Stimulated activated CD4-positive, alpha-beta T cell treated with anti-CD3 and anti-CD28 coated beads, Interleukin-1b, Interleukin-23, amount 100 ng/mL, for 4 hours (primary cell): ENCODE measurements at places on chromosomes 6 and 20.

DNA sequence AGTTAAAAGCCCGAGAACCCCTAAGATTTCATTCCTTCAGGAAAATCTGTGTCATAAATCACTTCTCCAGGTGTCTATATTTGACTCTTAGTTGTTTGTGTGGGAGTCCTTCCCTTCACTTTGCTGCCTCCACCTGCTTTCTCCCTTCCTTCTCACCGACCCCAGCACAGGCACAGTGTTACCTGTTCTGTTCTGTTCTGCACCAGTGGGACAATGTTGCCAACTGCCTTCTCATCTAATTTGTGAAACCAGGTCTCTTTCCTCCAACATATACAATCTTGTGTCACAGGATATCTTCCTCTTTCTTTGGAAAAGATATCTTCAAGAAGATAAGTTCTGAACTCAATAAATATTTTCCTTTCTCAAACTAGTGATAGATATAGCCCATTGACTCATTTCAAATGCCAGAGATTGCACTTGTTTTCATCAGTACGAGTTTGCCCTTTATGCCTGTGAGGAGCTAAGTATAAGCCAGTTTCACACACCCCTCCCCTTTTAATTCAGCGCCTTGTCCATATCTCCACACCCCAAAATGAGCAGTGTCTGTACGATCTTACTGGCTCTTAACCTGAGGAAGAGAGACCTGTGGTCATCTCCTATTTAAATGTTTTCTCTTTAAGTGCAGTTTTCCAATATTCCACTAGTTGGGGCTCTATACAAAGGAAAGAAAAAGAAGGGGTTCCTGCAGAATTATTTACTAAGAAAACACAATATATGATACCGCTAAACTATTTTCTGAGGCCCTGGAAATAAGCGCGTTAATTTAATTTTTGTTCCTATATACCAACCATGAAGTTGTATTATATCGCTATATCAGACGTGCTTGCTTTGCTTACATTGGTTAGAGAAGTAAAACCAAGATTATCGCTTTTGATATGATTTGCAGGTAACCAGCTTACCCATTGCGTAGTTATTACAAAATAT lies 81.6 kb upstream of the PREP start:
- no peak for DNase-seq

DNA sequence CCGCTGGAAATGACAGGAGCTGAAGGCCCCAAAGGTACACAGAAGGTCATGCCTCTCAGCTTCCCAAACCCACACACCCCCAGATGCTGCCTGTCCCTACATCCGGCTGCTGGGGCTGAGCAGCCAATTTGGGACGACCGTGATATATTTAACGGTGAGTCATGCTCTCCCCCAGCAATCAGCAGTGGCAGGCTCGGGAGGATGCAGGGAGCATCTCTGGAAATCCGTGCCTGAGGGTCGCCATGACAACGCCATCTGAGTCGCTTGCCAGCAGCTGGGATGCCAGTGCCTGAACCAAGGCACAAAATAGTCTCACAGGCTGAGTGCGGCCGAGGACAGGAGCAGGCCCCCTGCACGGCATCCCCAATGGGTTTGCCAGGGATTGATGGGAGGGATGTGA lies 57.9 kb downstream of the KCNB1 start:
- DNase-seq, result no peak

DNA sequence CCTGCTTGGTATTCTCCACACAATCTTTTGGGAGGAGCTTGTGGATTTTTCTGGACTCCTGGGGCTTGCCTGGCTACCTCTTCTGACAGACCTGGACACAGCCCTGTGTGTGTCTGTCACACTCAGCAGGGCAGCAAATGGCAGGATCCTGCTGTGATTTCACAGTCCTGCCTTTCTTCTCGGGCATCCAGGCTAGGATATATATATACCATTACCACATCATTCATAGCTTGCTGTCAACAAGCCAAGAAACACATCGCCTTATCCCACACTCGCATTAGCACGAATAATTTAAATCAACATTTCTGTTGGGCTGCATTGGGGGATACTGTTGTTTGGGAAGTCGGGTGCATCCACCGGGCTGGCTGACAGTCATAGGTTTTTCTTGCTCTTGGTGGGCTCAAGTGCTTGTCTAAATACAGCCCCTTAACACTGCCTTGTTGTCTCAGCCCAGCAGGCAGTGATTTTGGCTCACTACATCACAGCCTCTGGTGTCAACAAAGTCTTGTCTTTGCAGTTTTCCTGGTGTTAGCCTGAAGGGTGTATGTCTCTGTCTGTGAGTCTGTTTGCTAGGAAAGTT lies 154.9 kb upstream of the FERMT1 start:
- no peak for DNase-seq

- no peak for DNase-seq
These were observed 55.3 kb upstream of the SOX4 start for GRCh38 chr6:21538186-21538798.

DNA sequence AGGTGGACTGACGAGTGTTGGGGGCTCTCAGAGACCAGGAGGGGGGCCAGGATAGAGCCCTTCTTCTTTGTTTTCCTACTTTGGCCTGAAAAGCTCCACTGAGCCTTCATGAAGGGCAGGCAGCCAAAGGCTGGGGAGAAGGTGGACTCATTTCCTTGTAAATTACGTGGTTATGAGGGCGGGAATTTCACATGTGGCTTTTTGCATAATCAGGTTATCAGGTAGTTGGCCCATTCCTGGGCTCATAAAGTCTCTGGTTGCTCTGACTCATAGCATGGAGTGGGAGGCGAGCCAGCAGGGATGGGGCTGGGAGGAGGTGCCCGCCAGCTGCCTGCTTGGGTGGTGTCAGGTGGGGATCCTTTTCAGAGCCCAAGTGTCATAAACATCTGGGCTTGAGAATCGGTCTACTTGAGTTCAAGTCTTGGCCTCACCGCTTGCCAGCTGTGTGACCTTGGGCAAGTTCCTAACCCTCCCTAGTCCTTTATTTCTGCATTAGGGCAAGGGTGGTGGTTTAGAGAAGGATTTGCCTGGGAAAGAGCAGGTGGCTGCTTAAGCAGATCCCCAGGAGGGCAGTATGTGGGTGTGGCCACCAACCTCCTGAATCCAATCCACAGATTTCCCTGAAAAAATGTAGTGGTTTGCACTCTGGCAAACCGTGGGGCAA lies 26.5 kb upstream of the RNF24 start:
- DNase-seq, result no peak

GRCh38 chr20:7792150-7792869 lies 147.9 kb downstream of the HAO1 start:
- DNase-seq, result no peak

DNA sequence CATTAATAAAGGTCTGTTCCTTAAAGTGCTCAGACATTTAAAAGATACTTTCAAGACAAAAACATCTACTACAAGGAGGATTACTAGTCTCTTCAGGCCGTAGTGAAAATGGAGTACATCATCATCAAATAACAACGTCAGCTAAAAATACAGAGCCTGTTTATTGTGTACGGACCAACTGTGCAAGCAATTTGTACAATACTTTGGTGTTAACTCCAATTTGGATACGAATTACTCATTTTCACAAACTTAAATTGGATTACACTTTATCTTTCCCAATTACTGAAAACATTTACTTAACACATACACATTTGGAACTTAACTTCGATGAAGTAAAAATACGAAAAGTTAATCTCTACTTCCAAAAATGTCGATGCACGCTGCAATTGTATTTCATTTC lies 802 bp downstream of the CYP39A1 start:
- no peak for DNase-seq

GRCh38 chr6:142566628-142567396 lies 265.0 kb downstream of the ADGRG6 start:
- peak; percentile 63 for DNase-seq

GRCh38 chr6:169101036-169101805 lies 152.4 kb downstream of the THBS2 start:
- DNase-seq, result no peak

GRCh38 chr6:104682722-104683643 lies 176.7 kb downstream of the HACE1 start:
- peak; percentile 69 for DNase-seq

- DNase-seq, result no peak
These were observed 108.7 kb upstream of the SIRPA start for GRCh38 chr20:1786486-1786885.

DNA sequence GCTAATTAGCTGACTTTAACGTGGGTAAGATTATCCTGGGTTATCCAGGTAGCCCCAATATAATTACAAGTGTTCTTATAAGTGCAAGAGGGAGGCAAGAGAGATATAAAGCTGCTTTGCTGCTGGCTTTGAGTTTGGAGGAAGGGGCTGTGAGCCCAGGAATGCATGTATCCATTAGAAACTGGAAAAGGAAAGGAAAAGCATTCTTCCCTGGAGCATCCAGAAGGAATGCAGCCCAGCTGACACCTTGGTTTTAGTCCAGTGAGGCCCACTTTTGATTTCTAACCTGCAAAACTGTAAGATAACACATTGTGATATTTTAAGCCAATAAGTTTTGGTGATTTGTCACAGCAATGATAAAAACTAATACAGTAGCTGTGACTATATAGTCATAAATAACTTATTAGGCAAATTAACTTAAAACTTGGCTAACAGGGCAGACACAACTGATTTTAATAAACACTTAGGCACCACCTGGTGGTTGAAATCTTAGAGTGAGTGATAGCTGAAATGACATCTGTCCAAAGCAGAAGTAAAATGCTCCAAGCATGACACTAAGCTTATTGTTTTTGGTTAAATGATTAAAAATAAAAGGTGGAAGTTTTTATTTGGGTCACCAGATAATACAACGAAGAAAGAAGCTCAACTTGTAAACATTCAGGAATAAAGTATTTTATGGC lies 35.6 kb downstream of the ADGRF4 start:
- DNase-seq, result no peak

DNA sequence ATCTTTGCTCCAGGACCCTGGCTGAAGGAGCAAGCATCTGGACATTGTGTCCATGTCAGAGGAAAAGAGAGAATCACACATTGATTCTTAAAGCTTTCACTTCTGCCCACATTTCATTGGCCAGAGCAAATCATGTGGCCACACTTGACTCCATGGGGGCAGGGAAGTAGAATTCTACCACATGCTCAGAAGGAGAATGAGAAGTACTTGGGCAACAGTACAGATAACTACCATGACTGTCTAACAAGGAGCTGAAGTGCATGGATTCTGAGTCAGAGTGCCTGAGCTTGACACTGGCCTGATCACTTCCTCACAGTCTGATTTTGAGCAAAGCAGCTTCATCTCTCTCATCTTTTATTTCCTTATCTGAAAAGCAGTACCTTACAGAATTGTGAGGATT lies 38.6 kb downstream of the GHRH start:
- no peak for DNase-seq

DNA sequence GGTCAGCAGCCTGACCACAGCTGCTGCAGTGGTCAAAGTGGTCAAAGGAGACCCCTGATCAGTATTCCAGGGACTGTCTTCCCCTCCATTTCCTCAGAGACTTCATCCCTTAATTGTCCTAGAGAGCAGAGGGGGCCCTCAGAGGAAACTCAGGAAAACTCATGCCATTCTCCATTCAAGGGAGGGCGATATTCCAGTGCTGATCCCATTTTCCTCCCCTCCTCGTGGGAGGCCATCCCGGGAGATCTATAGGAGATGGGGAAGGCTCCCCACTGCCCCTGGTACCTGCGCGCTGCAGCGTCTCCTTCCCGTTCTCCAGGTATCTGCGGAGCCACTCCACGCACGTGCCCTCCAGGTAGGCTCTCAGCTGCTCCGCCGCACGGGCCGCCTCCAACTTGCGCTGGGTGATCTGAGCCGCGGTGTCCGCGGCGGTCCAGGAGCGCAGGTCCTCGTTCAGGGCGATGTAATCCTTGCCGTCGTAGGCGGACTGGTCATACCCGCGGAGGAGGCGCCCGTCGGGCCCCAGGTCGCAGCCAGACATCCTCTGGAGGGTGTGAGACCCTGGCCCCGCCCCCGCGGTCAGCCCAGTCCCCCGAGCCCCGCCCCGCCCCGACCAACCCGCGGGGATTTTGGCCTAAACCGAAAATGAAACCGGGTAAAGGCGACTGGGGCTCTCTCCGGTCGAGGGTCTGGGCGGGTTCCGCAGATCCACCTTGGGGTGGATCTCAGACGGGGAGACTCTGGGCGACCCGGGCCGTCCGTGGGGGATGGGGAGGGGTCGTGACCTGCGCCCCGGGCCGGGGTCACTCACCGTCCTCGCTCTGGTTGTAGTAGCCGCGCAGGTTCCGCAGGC lies 878 bp downstream of the HLA-C start:
- DNase-seq, result no peak

DNA sequence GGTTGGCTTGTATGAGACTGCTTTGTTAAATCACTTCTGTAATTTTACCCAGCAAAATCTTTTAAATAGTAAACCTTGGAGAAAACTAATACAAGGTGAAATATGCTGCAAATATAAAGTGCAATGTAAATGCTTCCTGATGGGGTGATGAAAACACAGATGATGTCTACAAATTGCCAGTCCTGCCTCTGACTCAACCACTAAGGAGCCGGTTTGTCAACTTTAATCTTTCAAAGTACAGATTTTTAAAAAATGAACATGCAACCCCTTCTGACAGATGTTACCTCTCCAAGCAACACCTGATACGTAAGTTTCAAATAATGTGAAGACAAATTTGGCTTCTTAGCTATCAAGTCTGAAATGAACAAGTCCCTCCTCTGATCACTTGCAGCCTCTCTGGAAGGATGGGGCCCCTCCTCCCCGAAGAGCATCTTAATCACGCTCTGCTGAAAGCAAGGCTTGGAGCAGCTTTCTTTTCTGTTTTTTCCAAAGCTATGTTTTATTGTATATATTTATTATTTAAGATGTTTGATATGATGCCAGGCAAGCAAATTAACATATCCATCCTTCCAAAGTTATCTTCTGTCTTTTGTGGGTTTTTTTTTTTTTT lies 196.0 kb downstream of the MYLK4 start:
- no peak for DNase-seq

GRCh38 chr6:170279426-170279825 lies 11.5 kb downstream of the DLL1 start:
- DNase-seq, result no peak

DNA sequence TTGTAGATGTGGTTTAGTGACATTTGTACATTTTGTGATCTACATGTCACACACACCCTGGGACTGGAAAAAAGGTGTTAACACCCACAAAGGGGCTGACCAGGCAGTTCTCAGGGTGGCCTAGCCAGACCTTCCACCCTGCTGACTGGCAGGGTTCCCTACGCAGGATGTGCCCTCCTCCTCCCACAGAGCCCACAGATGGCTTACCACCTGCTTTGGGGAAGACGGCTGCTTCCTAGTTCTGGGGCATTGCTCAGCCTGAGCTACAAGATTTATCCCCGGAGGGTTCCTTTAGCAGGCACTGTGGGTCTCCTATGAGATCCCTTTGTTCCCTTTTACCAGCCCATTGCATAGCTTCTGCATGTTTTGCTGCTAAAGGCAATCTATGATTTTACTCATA lies 35.1 kb downstream of the SNAP25 start:
- DNase-seq, result no peak

GRCh38 chr6:143539734-143540133 lies 28.2 kb upstream of the FUCA2 start:
- DNase-seq, result no peak

GRCh38 chr6:163627274-163628062 lies 212.9 kb downstream of the QKI start:
- DNase-seq, result no peak
